Mesendoderm (in vitro differentiated cells): ENCODE measurements at places on chromosomes 2 and 18.

- no peak overlapping the region for H3K27ac ChIP-seq
- H3K36me3 ChIP-seq: no peaks in the 10 kb centered on the region
- DNase-seq: peak; percentile 6
- no peaks in the 10 kb centered on the region for H3K27me3 ChIP-seq
- no peaks in the 10 kb centered on the region for H3K4me1 ChIP-seq
Observed at GRCh38 chr2:100793982-100794381, 26.0 kb upstream of the NPAS2 start.

DNA sequence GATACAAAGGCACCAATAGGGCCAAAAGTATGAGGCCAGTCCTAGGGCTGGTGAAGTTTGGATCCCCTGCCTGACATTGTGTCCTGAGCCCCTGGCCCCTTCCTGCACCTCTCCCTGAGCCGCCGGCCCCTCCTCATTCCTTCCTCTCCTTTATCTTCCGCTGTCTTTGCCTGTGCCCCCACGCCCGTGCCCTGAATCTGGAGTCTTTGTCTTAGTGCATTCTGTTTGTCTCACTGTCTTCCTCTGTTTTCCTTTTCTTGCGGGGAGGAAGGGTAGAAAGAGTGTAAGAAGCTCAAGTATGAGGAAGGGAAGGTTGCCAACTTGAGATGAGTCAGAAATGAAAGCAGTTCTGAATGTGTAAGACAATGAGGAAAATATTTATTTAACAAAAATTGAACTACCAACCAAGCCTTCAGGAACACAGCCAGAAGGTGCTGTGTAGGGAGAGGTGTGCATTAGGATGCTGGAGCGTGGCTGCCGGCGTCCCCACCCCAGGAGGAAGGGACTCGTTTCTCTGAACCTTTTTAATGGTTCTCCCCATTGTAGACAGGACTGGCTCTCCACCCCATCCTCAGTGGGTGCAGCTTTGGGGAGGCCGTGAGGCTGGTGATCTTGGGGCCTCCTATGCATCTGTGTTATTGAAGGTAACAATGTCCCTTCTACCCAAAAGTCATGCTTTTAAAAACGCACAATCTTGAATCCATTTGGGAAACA is 133.1 kb downstream of the NEDD4L start:
- DNase-seq: no peak
- no peaks in the 10 kb centered on the region for H3K27me3 ChIP-seq
- no peak overlapping the region for H3K4me3 ChIP-seq
- no peak overlapping the region for H3K27ac ChIP-seq
- no peaks in the 10 kb centered on the region for H3K36me3 ChIP-seq

DNA sequence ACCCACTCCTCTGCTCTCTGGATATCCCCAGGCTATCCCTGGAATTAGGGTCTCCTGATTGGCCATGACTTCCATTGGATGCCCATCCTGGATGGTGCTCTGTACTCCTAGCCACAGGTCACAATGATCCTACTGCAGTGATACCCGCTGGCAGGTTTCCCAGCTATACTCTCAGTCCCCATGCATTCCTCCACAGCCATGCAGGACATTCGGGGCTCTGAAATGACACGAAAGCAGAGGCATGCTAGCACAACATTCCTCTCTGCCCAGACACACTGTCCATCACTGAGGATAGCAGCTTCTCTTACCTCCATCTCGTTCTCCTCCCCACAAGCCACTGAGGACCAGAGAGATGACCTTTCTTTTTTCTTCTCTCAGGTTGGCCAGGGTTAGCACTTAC is 51.7 kb upstream of the SPATS2L start:
- no peak overlapping the region for H3K27ac ChIP-seq
- no peaks in the 10 kb centered on the region for H3K36me3 ChIP-seq
- no peak for DNase-seq
- no peak overlapping the region for H3K4me3 ChIP-seq
- peaks cover 7% of the 10 kb centered on the region for H3K4me1 ChIP-seq

DNA sequence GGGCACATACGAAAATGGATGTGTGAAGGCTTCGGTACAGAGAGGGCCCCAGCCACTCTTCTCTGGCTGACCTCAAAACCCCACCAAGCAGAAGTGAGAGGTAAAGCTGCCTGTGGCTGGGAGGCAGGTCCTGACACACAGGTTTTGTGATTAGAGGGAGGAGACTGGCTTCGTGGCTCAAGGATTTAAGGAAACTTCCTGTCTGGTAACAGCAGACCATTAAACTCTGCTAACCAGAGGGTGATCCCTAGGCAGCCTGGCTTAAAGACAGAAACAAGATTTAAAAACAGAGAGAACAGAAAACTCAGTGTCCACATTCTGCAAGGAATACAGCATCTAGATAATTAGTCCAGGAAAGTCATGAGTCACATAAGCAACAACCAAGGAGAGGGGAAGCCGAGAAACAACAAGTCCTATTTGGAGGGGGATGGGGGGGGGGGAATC is 101.9 kb downstream of the NFATC1 start:
- H3K4me1 ChIP-seq: no peaks in the 10 kb centered on the region
- no peak overlapping the region for H3K27ac ChIP-seq
- no peaks in the 10 kb centered on the region for H3K27me3 ChIP-seq
- H3K4me3 ChIP-seq: no peak overlapping the region
- no peak for DNase-seq
- no peaks in the 10 kb centered on the region for H3K36me3 ChIP-seq

DNA sequence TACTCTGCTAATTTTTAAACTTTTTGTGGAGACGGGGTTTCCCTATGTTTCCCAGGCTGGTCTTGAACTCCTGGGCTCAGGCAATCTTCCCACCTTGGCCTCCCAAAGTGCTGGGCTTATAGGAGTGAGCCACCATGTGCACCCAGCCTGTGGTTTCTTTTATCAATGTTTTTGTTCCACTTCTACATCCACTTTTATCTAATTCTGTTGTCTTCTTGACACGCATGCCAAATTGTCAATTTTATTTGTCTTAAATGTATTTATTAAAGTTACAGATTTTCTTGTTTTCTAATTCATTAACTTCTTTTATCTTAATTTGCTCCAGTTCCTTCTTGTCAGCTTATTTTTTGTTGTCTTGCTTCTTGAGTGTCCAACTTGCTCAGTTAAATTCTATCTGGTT is 43.8 kb upstream of the ASPRV1 start:
- no peaks in the 10 kb centered on the region for H3K36me3 ChIP-seq
- no peaks in the 10 kb centered on the region for H3K27me3 ChIP-seq
- H3K27ac ChIP-seq: no peak overlapping the region

- DNase-seq: no peak
- H3K4me3 ChIP-seq: no peak overlapping the region
- H3K36me3 ChIP-seq: no peaks in the 10 kb centered on the region
- H3K27me3 ChIP-seq: no peaks in the 10 kb centered on the region
Observed at GRCh38 chr2:5412001-5412400, 280.2 kb upstream of the SOX11 start.

DNA sequence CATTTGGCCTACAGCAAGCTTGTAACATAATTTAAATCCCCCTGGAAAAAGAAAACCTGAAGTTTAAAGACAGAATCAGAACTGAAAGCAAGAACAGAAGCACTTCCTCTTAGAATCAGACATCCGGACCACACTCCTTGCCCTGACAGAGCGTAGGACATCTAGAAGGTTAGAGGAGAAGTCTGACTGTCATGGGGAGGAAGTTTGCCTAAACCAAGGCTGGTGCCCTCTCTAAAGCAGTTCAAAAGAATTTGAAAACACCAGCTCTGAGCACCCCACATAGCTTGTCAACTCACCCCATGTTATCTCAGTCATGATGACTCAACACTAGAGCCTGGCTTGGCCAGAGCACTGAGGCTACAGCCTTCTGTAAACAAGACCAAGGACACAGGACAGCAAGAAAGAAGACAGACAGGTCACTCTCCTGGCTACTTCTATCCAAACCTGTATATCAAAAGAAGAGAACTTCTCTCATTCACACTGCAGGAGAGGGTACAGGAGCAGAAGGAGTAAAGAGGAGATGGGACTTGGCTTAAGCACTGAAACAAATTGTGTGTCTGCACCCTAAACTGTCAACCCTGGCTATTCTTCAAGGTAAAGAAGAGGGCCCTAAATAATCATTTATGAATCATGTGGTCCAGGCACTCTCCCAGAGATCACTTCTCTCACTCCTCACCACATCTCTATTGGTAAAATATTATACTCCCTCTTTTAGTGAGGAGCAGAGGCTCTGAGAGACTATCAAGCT is 198.6 kb downstream of the MEMO1 start:
- no peaks in the 10 kb centered on the region for H3K4me1 ChIP-seq
- no peak overlapping the region for H3K4me3 ChIP-seq
- no peak overlapping the region for H3K27ac ChIP-seq
- no peaks in the 10 kb centered on the region for H3K27me3 ChIP-seq

DNA sequence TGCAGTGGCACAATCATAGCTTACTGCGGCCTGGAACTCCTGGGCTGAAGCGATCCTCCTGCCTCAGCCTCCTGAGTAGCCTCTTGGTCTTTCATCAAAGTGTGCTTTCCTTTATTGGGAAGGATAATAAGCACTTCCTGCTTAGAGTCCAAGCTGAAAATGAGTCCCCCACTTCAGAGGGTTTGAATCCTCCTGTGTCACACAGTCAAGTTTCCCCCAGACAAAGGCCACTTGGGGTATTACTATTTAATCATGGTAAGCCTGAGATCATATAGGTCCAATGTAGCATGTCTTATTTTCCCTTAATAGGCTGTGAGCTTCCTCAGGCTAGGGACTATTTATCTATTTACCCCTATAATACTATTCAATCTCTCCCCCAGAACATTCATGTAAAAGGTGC is 11.4 kb upstream of the KIAA2012 start:
- no peak overlapping the region for H3K4me3 ChIP-seq
- no peak for DNase-seq
- H3K27ac ChIP-seq: no peak overlapping the region

DNA sequence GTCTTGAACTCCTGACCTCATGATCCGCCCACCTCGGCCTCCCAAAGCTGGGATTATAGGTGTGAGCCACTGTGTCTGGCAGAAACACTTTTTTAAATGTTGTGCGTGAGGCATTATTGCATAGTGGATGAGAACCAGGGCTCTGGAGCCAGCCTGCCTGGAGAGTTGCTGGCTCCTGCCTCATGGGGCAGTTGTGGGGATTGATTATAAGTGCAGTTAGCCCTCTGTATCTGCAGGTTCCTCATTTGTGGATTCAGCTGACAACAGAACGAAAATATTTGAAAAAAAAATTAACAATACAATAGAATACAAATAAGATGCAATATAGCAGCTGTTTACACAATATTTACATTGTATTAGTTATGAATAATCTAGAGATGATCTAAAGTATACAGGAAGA is 129.4 kb upstream of the EML6 start:
- peaks cover 4% of the 10 kb centered on the region for H3K4me1 ChIP-seq
- no peaks in the 10 kb centered on the region for H3K36me3 ChIP-seq
- DNase-seq: no peak
- no peak overlapping the region for H3K4me3 ChIP-seq
- no peak overlapping the region for H3K27ac ChIP-seq
- H3K27me3 ChIP-seq: no peaks in the 10 kb centered on the region

- no peak overlapping the region for H3K4me3 ChIP-seq
- no peaks in the 10 kb centered on the region for H3K36me3 ChIP-seq
- H3K27ac ChIP-seq: no peak overlapping the region
- H3K27me3 ChIP-seq: no peaks in the 10 kb centered on the region
Observed at GRCh38 chr2:18927525-18928232, 338.3 kb upstream of the NT5C1B start.

DNA sequence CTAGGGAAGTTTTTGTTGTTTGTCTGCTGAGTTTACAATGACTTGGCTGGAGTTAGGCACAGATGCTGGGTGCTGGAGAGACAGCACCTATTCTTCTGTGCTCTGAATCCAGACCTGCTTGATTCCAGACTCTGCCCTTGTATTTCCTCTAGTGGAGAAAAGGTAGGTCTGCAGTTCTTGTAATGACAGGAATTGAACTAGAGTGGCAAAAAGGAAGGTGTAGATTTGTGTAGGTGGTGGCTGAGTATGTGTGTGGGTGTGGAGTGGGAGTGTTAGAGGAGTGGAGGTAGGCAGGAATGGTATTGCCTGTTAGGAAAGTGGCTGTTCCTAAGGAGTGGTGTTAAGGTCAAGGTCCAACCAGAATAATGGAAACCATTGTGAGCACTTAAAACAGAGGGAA is 71.9 kb upstream of the LYPD6 start:
- no peaks in the 10 kb centered on the region for H3K27me3 ChIP-seq
- H3K4me1 ChIP-seq: no peaks in the 10 kb centered on the region
- DNase-seq: peak; percentile 48
- no peak overlapping the region for H3K27ac ChIP-seq
- H3K4me3 ChIP-seq: no peak overlapping the region

DNA sequence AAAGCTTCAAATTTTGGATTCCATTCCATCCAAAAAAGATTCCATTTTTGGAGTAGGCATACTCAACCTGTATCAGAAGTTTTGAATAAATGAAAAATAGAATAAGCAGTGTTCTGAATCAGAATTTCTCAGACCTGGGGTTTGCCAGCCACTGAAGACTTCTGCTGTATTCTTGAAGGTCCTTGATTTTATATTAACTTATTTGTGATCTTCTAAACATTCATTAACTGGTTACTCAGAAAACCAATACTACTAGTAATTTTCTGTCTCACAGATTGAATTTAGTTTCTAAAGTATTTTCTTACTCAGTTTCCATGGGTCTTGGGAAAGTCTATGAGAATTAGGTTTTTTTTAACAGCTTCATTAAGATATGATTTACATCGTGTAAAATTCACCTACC is 60.9 kb downstream of the RIF1 start:
- H3K4me1 ChIP-seq: no peaks in the 10 kb centered on the region
- H3K27me3 ChIP-seq: no peaks in the 10 kb centered on the region
- no peak for DNase-seq
- no peak overlapping the region for H3K27ac ChIP-seq
- no peak overlapping the region for H3K4me3 ChIP-seq

DNA sequence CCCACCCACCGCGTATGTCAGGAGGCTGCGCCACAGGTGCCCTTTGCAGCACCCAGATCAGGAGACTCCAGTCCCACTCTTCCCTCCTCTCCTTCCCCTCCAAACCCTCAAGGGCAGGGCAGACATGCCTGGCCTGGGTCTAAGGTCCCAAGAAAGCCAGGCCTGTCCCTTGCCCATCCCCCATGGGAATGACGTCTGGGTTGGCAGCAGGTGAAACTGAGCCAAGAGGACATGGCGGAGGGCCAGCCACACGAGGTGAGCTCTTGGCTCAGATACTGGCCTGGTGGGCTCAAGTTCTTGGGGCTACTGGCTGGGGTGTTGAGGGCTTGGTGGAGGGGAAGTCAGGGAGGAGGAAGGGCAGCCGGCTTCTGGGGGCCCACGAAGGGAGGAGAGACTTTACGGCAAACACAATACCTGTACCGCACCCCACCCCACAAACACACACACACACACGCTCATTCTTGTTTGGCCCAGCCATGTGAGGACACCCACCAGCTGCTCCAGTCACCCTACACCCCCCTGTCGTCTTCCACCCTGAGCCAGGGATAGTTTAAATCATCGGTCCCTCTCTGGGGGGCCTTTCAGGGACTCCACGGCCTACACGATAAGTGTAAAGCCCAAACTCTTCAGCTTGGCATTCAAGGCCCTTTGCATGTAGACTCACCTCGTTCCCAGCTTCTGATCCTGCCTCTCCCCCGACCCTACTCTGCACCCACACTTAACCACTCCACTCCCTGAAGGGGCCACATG is 24.1 kb upstream of the TNS1 start:
- H3K27ac ChIP-seq: no peak overlapping the region
- no peak overlapping the region for H3K4me3 ChIP-seq
- DNase-seq: no peak
